ENCODE measurements at places on chromosomes 12 and 14. TPM values are rescaled to one million over a fixed set of nuclear protein-coding genes. Genes with fewer than 3 reads are reported as not detected.

The ADGRD1 gene
- total RNA-seq, result 0.68 TPM

The GALNT8 gene
- total RNA-seq, result not detected

The CLEC2A gene
- total RNA-seq, result not detected

The PMCH gene
- total RNA-seq, result not detected

The PRB2 gene
- not detected for total RNA-seq

The BEST3 gene
- 0.56 TPM for total RNA-seq

The RHEBL1 gene
- 0.93 TPM for total RNA-seq

The NAB2 gene
- total RNA-seq, result 25.8 TPM

The PLEKHD1 gene
- total RNA-seq, result 0.05 TPM

The TEX52 gene
- total RNA-seq, result not detected

The FSCB gene
- total RNA-seq, result not detected

The GARIN6 gene
- total RNA-seq, result not detected

The GYS2 gene
- 0.29 TPM for total RNA-seq

The SLC16A7 gene
- total RNA-seq, result 32.6 TPM

The CATSPERB gene
- 1.1 TPM for total RNA-seq

The MMP14 gene
- total RNA-seq, result 78.6 TPM

The SALL2 gene
- 0.09 TPM for total RNA-seq

The THAP2 gene
- 12.6 TPM for total RNA-seq

The GPR65 gene
- total RNA-seq, result not detected

The KRT77 gene
- total RNA-seq, result not detected

The RFX4 gene
- total RNA-seq, result not detected

The NKX2-1 gene
- not detected for total RNA-seq

The BHLHE41 gene
- total RNA-seq, result 3.4 TPM

The CRACR2A gene
- total RNA-seq, result not detected

The SYCP3 gene
- not detected for total RNA-seq

The LALBA gene
- not detected for total RNA-seq

The PSME1 gene
- 126 TPM for total RNA-seq

The ARHGEF25 gene
- 0.83 TPM for total RNA-seq

The HOXC11 gene
- total RNA-seq, result 1.2 TPM

The IL23A gene
- total RNA-seq, result 0.61 TPM

The GRIN2B gene
- total RNA-seq, result not detected

The LIN7A gene
- total RNA-seq, result not detected

The FGD4 gene
- 34.7 TPM for total RNA-seq

The NUP37 gene
- total RNA-seq, result 32.3 TPM

The AQP6 gene
- not detected for total RNA-seq

The SLC6A12 gene
- total RNA-seq, result not detected

The IRAK3 gene
- not detected for total RNA-seq

The TTC9 gene
- total RNA-seq, result 0.37 TPM

The TMEM117 gene
- total RNA-seq, result 3.2 TPM
